ENCODE measurements at places on chromosomes 3 and 15.

DNA sequence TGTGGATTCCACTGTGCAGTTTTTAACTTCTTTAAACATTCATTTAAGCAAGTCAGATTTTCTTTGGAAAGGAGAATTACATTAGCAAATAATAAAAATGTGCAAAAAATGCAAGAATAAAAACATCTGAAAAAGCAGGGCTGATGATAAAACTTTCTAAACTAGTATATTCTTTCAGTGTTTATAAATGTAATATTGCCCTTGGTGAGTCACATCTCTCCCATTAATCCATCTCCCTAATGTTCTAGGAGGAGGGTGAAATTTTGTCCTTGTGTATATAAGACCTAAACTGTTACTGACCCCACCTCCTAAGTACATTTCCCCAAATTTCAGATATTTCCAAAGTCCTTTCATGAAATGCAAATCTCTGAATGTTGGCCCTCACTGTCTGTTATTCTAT is 28.5 kb upstream of the DCUN1D1 start:
- DNase-seq: no peak

- DNase-seq: no peak
These were observed 75.1 kb downstream of the GRM7 start for GRCh38 chr3:6935970-6936369.

DNA sequence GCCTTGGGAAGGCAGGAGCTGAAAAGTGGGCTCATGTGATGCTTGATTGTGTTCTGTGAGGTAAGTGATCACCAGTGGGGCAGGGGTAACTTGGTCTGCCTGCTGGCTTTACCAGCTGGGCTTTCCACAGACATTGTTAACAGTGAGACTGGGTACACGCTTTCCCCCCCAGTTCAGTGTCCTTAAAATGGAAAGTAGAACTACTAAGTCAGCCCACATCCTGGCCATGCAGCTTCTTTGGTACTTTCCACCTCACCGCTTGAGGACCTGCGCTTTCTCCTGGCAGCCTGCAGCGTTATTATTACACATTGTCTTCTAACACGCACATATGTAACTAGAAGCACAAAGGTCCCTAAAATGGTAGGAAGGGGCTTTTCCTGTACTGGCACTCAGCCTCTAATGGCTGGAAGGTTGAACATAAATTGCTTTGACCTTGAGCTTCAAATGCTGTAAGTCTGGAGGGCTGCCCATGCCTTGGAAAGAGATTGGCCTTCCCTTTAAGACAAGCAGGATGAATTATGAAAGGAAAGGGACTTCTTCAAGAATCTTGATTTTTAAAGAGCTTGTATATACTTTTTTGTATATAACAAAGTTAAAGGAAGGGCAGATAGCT is 216.1 kb upstream of the ROPN1 start:
- no peak for DNase-seq

DNA sequence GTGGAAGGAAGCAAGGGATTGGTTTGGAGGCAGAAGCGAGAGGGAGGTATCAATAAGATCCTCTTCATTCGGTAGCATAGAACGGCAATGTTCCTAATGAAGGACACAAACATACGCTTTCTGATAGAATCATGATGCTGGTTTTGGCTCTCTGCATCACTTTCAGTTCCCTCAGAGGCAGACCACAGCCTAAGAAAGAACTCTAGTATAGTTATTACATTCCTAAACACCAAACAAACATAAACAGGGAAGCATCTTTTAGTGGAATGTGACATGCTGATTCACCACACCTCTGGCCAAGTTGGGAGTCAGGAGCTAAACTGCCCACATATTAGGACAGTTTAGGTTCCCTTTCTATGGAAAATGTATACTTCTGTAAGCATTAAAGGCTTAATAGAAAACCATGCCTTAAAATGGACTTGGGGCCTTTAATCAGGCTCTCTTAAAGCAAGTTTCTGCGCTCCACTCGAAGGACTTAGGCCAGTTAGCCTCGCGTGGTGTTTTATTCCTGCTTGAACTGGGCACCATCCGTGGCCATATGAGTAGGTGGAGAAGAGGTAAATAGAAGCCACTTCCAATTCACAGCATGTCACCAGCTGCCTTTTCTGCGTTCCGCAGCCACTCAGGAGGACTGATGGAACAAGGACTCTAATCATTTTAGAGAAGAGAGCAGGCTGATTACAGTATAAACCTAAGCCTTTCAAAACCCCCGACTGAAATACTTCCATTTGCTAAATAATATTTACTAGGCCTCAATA is 53.7 kb downstream of the CD47 start:
- no peak for DNase-seq

DNA sequence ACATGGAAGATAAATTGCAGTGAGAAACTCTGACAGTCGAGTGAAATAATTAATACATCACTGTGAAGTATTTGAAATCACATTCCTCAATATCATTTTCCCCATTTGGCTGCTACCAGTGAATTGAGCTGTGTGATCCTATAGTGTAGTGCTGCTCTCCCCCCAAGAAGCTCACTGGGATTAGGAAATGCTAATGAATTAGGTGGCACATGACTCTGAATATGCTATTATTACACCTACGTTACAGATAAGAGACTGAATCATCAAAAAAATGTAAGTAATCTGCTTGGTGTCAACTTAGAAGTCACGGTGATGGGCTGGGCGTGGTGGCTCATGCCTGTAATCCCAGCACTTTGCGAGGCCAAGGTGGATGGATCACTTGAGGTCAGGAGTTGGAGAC is 34.7 kb upstream of the SYNM start:
- no peak for DNase-seq

DNA sequence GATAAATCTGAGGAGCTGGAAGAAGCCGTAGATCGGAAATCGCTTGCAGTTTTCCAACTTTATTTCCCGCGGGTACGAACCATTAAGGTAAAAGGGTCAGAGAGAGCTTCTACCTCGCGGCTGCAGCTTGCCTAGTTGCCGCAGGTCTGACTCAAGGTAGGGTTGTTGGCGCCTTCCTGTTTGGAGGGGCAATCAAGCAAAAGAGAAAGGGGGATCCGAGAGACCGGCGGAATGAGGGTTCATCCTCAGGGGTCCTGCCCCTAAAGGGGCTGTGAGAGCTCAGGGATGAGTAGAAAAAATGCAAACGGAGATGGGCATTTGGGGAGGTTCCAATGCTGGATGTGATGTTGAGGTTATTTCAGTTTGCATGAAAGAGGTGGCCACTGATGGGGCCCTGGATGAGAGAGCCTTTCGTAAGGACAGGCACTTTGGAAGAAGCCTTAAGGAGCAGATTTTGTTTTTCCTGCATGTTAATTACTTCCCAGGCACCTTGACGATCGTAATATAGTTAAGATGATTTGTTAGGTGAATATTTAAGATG is 265.4 kb downstream of the CGGBP1 start:
- DNase-seq: no peak

GRCh38 chr3:11764931-11765363 is 81.7 kb downstream of the TAMM41 start:
- no peak for DNase-seq

DNA sequence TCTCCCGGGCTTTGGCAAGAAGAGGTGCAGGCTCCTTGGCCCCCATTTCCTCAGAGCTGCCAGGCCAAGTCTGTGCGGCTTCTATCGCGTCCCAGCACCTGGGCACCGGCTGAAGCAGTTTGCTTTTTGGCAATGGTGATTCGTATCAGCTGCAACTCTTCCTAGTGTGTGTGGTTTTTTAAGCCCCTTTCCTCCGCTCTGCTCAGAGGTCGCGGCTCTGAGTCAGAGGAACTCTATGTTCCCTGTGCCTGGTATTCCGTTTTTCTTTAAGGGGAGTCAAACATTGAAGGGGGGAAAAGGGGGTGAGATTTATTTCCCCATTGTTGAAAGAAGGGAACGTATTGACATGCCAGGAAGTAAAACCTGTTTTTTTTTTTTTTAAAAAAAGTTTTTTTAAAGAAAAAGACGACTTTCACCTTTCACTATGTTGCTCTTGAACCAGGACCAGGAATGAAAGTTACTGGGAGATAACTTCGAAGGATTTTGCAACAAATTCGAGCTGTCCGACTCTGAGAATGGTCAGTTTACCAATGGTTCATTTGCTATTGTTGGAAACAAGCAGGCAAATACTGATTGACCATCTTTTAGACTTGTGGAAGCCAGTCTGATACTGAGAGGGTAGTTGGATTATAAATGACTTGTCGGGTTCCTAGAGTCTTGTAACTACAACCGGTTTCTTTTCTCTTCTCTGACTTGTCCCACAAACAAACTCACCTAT is 1.1 kb downstream of the ARMC8 start:
- no peak for DNase-seq

GRCh38 chr3:46354478-46354877 is 567 bp downstream of the CCR2 start:
- no peak for DNase-seq

- no peak for DNase-seq
These were observed 101.0 kb downstream of the OSBPL10 start for GRCh38 chr3:31880020-31880419.

DNA sequence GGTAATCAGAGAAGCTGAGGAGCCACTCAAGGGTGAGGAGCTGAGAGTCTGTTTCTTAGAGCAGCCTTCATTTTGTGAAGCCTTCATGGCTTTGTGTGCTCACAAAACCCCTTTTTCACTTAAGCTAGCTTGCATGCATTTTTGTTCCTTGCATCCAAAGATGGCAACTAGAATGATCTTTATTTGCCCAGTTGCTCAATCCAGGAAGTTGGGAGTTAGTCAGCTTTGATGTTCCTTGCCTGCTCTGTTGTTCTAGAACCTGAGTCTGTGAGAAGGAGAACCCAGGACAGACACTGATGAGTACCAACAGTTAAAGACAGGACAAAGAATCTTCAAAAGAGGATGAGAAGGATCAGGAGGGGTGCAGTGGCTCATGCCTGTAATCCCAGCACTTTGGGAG is 81.8 kb downstream of the IL20RB start:
- no peak for DNase-seq

GRCh38 chr3:114393367-114394072 is 99.7 kb downstream of the TIGIT start:
- no peak for DNase-seq

- DNase-seq: no peak
These were observed 239.5 kb upstream of the MEIS2 start for GRCh38 chr15:37339856-37340255.

- DNase-seq: no peak
These were observed 279.3 kb upstream of the LRRFIP2 start for GRCh38 chr3:37453393-37454389.

GRCh38 chr3:69326855-69327300 is 59.0 kb downstream of the FRMD4B start:
- DNase-seq: no peak

DNA sequence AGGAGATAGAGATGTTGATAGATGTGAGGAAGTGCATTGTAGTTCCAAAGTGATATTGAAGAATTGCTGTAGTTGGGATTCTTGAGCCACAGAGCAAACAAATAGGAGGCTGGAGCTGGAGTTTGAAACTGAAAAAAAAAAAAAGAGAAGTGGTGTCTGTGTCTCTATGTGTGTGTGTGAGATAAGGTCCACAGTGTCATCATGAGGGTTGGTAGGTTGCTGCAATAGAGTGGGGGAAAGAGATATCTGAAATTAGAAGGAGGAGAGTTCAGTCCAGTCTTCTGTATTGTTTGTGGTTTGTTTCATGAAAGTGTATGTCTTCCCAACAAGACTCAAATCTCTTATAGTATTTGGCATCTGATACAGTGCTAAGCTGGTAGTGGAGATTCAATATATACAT is 37.3 kb upstream of the CACNA1D start:
- no peak for DNase-seq

DNA sequence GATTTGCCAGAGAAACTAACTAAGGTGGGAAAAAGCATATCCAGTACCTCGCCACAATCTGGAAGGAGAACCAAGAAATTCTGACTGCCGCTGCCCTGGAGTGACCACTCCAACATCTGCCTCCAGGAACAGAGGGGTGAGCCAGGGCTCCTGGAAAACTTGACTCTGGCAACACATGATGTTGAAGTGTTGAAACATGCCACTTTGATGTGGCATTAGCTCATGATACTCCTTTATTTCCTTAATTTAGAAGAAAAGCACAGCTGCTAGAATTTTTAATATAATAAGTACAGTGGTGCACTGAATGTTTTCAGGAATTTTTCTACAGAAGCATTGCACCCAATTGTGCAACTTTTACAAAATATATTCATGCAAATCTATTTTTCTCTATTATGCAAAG is 109.9 kb upstream of the BCL6 start:
- no peak for DNase-seq

- no peak for DNase-seq
These were observed 69.6 kb downstream of the PLOD2 start for GRCh38 chr3:146091397-146091796.

DNA sequence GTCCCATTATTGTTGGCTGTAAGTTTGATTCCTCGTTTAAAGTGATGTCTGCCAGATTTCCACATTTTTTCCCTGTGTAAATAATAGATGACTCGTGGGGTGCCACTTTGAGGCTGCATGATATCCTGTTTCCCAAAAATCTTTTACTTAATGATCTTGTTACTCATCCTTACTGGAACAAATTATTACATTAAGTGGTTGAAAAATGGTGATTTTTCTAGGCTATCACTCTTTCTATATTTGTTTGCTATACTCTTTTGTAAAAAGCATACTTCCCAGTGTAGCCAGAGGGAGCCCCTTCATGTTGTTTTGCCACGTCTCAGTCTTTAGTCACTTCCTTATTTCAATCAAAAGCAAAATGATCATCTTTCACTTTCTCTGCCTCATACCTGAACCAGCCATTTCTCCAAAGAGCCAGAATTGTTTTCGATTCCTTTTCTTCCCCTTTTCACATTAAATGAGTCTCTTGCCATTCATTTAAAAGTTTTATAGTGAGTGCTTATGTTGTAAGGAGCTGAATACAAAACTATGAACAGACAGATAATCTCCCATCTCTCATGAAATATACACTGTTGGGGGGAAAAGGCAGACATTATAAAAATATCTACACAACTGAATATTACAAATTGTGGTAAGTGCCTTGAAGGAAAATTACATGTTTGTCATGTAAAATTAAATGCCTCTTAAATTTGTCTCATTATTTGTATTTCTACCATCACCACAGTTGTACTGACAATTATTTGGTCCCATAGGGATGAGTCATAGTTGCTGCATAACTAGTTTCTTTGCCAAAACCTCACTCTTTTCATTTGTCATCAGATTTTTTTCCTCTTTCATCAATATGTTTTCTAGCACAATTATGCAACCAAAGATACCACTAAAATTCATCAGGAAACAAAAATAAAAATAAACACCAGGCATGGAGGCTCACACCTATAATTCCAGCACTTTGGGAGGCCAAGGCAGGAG is 41.5 kb downstream of the ADGRG7 start:
- DNase-seq: no peak

DNA sequence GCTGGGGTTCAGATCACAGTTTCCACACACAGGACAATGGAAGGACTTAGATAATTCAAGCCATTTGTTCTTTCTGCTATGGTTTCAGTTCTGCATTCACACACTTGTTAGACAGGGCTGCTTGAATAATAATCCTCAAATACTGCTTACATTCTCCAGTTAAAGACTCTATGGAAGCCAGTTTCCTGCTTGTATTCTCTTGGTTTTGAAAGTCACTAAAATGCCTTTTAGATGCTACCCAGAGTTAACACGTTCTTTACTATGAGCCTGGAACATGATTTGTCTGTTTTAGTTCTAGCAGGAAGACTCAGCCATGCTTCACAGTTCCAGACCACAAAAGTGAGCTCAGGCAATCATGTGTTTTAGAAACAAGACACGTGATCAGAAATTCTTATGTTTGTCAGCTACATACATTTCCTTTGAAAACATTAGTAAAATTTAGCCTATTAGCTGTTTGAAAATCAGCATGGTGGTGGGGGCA is 152.4 kb downstream of the LEKR1 start:
- no peak for DNase-seq

All from SHP77 (cell line).